Astrocyte of the hippocampus (primary cell): ENCODE measurements at places on chromosomes 7 and 10.

GRCh38 chr10:97078261-97078937 lies 107.4 kb downstream of the SLIT1 start:
- no peak for DNase-seq

GRCh38 chr10:2929480-2930258 lies 137.7 kb upstream of the PFKP start:
- no peak for DNase-seq

DNA sequence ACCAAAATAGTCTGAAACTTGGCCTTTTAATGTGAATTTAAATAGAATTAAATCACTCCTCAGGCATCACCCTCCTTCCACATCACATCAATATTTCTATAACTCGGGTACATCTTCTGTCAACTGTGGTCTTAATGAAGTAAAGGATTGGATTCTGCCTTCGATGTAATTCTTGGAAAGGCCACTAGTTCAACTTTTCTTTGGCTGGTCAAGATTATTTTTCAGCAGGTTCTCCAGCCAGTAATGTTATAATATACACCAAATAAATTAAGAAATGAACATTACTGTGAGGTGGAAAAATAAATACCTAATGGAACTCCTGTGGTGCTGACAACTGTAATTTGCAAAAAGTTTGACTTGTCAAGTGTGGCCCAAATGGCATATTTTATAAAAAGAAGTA lies 9.7 kb upstream of the SLC16A9 start:
- no peak for DNase-seq

DNA sequence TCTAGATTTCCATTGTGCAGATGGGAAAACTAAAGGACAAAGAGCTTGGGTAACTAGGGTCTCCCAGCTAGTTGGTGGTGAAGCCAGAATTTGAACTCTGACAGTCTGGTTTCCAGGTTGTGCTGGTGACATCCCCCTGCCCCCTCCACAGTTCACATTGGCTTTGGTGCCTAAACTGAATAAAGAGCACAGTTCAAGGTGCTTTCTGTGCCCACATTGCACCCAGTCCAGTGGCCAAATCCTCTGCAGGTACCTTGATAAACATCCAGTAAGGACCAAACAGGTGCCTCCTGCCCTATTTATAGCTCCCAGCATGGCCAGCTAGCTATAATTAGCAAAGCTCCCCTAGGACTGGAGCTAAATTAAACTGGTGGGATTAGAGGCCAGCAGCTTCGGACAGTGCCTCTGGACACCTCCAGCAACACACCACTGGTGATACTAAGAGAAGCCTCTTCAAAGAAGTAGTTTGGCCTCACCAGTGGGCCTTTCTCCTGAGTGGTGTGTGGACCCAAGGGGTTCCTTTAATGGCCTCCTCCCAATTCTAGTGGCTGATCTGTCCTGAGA lies 59.9 kb downstream of the KCNMA1 start:
- DNase-seq: no peak

GRCh38 chr7:80954191-80954590 lies 35.3 kb upstream of the SEMA3C start:
- peak; percentile 29 for DNase-seq

GRCh38 chr10:91017198-91017597 lies 96.3 kb upstream of the ANKRD1 start:
- no peak for DNase-seq
